NCI-H446 (cell line): ENCODE measurements at places on chromosomes 4 and X.
A peak's percentile ranks its signal among the peaks of the same experiment; 100 is the strongest.

GRCh38 chr4:155489271-155489670 lies 112.5 kb upstream of the MAP9 start:
- DNase-seq, result no peak

DNA sequence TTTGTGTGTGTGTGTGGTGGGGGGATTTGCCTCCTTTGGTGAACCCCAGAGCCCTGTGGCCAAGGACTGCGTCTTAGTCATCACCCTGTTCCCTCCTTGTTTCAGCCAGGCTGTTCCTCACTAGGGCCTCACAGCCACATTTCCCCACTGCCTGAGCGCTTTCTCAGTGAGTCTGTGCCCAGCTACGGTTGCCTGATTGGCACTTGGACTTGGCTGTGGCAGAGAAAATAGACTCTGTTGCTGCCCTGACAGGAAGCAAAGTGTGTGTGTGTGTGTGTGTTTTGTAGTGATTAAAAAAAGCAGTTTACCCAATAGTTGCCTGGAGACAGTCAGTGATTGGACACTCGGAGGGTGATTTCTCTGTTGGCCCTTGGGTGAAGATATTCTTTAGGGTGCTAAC lies 113.0 kb downstream of the UCHL1 start:
- peak; percentile 64 for DNase-seq

GRCh38 chrX:51955200-51955599 lies 61.8 kb downstream of the MAGED1 start:
- DNase-seq, result no peak

DNA sequence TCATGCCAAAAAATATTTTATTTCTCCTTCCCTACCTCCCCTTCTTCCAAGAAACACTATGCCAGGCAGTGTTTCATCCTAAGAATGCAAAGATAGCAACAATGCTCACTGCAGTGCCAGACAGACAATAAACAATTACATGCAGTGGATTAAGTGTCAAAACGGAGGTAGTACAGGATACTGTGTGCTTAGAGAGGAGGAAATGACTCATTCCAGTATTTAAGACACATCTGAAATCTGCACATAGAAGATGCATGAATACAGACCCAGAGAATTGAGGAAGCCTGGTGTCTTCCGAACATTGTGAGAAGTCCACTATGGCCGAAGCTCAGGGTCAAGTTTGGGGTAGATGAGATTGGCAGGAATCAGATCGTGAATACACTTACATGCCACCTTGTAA lies 326.4 kb downstream of the PPP3CA start:
- DNase-seq, result no peak

DNA sequence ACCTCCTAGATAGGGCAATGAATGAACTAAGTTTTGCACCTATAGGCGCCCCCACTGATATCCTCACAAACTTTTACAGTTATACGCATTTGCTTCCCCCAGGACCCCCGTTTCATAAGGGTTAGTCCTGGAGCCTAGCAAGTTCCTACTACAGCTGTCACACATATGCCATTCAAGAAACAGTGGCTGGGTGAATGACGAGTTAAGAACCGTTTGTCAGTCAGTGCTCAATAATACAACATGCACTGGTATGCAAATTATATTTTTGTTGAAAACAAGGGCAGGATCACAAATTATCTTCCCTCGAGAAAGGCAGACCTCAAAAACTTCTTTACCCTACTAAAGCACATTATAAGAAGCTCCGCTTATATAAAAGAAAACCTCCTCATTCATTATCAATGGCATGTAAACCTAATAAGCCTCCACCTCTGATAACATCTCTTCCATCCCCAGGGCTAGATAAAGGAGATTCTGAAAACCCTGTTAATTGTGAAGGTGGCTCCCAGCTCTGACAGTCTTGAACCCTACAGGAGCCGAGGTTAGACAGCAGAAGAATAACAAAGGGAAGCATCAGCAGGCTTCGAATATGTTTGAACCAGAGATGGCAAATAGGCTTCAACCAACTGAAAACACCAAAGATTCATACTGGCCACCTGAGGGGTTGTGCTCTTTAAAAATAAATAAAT lies 40.3 kb downstream of the AFAP1 start:
- no peak for DNase-seq

- DNase-seq, result no peak
Measured at GRCh38 chr4:10197952-10198351, 81.4 kb upstream of the WDR1 start.

DNA sequence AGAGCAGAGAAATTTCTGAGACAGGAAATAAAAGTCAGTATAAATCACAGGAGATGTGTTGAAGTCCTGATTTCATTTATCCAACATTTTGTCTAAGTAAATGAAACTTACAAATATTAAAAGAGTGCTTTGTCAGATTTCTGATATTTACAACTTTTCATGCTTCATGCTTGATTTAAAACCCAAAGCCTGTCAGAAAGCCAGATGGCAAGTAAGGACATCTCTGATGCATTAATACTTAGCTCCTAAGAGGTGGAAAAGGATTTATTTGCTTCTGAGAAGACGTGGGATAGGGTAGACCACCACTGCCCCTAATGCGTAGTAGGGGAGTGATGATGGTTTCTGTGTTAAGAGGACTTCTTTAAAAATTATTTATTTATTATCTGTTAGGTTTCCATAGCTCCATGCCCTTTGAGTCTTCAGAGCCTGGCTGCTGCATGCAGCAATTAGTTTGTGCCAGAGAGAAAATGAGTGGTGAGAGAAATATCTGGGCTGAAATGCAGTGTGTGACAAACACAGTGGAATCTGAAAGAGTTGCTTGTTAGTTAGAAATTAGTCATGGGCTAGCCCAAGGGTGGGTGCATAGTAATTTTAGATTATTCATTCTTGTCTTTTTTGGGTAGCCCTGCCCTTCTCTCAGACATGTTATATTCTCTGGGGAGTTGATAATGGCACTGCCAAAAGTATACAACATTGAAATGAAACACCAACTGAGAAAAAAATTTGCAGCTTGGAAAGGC lies 333.8 kb downstream of the C4orf33 start:
- no peak for DNase-seq

DNA sequence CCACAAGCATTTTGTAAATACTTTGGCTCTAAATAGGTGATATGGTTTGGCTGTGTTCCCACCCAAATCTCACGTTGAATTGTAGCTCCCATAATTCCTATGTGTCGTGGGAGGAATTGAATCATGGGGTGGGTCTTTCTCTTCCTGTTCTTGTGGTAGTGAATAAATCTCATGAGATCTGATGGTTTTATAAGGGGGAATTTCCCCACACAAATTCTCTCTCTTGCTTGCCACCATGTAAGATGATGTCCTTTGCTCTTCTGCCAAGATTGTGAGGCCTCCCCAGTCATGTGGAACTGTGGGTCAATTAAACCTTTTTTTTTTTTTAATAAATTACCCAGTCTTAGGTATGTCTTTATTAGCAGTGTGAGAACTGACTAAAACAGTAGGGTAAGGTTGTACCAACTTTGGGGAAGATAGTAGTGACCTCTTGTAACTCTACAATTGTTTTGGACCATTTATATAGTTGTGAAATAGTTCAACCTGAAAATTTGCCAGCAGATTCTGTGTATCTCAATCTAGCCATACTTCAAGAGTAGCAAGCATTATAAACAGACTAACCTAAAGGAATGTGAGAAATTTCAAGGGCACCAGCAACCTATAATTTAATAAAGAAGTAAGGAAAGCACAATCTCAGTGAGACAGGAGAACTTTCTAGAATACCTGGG lies 727.8 kb downstream of the GRID2 start:
- no peak for DNase-seq

DNA sequence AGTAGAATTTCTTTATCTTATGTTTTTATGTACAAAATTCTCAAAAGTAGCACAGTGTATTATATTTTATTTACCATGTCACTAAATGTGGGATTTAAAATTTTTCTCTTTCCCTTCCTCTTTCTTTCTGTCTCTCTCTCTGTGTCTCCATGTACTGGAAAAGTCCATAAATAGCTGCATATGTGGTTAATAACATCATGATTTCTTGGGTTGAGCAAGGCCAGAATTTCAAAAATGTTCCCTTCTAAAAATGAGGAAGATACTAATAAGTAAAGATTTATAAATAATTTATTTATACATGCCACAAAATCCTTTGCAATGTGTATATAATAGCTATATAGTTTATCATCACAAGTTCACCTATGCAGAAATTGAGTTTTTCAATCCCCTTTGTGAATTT lies 29.1 kb upstream of the DKK2 start:
- DNase-seq, result no peak

DNA sequence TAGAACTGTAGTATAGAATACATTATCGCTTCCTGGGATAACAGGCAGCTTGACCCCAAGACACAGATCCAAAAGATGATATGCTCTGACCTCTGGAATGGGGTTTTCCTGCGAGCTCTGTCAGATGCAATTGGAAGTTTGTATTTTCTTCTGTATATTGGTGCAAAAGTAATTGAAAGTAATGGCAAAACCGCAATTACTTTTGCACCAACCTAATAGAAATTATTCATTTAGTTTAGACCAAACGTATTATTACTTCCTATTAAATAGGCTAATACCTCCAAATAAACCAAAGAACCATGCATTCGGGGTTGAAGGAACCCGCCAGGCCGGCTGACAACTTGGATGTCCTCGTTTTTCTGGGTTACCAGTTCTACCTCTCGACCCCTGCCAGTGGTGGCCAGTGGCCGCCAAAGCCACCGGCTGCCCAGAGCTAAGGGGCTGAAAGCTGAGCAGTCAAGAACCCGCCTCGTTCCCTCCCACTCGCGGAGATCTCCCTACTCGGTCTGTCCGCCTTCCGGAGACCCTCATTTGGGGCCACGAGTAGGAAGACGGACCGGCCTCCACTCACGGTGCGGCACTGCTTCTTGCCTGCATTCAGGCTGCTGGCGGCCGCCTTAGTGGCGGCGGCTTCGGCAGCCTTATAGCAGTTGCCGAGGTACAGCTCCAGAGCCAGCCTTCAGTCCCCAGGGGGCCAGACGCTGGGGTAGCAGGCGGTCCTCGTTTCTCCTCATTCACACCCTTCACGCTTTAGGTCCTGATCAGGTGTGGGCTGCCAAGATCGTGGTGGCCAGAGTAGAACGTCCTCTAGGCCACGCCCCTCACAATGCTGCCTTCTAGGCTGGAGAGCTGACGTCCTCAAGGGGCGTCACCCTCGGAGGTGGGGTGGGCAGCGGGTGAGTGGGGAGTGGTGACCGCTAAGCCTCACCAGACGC lies 121.9 kb downstream of the RBMX2 start:
- peak; percentile 69 for DNase-seq

GRCh38 chrX:110363244-110363643 lies 4.6 kb downstream of the RTL9 start:
- DNase-seq, result no peak

GRCh38 chr4:48543796-48544195 lies 53.7 kb downstream of the ZAR1 start:
- no peak for DNase-seq

- no peak for DNase-seq
Measured at GRCh38 chr4:116469582-116469981, 615.8 kb downstream of the TRAM1L1 start.

DNA sequence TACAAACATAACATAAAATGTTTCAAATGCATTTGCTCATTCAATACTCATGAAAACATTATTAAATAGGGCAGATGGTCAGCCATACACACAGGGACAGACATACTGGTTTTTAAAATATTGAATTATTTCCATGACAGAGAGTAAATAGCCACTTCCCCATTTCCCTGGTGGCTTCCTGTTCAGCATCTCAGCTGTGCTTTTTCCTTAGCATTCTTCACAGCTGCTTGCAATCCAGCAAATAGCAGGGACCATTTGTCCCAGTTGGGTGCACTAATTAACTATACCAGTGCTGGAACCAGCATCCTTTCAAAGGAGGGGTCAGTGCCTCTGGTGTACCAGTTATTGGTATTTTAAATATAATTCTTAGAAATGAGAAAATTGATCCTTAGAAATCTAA lies 964.7 kb downstream of the RAB28 start:
- no peak for DNase-seq

DNA sequence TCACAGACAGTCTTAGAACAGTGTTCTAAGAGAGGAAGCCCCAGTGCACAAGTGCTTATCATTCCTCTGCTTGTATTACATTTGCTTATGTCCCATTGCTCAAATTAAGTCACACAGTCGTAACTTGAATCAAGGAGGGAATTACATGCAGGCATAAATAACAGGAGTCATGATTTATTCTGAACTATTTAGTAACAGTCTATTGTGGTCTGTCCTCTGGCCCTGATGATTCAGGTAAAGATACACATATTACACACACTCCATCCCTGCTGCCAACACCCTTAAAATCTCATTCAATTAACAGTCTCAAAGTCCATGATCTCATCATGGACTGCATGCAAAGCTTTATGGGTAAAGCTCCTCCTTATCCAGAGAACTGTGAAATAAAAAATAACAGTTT lies 60.1 kb downstream of the GRIA2 start:
- DNase-seq, result no peak

- peak; percentile 26 for DNase-seq
Measured at GRCh38 chr4:117560329-117560728, 474.0 kb upstream of the NDST3 start.

GRCh38 chr4:165129924-165130323 lies 17.3 kb upstream of the TMEM192 start:
- DNase-seq, result no peak

- DNase-seq, result no peak
Measured at GRCh38 chr4:162911349-162911748, 255.3 kb downstream of the NAF1 start.

- DNase-seq, result no peak
Measured at GRCh38 chr4:82362565-82362964, 11.2 kb downstream of the HNRNPD start.

- DNase-seq, result no peak
Measured at GRCh38 chrX:23394421-23394820, 59.8 kb downstream of the PTCHD1 start.

DNA sequence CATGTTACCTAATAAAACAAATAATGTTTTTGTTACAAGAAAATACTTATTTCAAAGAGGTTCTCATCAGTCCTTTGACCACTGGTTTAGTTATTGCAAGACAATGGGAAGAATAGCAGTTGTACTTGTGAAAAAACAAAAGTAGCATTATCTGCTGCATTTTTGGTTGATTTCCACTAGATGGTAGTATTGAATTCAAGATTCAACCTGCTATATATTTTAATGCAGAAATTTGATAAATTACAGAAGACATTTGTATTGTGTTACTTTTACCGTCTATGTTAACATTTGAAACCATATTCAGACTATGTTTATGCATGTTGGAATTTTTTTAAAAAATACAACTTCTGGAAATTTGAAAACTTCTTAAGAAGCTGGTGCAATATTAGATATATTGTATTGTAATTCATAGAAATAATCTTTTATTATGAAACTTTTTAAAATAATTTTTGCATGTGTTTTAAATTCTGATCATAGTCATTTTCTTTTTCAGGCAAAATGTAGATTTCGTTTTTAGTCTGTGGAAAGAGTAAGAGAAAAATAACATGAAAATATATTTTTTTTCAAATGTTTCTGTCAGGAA lies 56.4 kb downstream of the SPCS3 start:
- DNase-seq, result no peak

DNA sequence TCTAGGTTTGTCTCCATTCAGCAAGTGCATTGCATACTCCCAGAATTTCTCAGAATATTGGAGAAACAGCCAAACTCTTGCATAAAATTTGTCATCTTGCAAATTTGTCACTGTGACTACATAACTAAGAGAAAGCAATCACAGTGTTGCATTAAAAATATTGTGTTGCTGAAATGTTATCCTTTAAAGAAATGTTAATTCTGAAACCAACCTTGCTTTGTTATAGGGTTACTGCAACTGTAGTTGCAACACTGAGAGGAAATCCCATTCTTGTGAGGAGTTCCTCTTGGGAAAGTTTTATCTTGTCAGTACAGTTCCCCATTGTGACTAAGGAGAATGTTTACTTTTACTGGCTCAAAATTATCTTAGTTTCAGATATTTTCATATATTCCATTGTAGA lies 20.9 kb downstream of the CYBB start:
- DNase-seq, result no peak
